ENCODE measurements at places on chromosomes 16 and 17.

DNA sequence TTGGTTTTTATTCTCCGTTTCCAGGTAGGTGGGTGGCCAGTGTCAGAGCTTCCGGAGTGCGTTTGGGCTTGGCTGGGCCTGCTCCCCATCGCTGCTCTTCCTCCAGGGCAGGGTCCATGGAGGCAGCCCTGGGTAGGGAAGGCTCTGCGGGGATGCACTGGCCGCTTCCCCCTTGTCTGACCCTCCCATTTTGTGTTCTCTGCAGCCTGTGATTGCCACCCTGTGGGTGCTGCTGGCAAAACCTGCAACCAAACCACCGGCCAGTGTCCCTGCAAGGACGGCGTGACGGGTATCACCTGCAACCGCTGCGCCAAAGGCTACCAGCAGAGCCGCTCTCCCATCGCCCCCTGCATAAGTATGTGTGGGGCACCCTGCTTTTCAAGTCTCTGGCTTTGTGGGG, 158.3 kb downstream of the NTN1 start:
- DNase-seq, result no peak

DNA sequence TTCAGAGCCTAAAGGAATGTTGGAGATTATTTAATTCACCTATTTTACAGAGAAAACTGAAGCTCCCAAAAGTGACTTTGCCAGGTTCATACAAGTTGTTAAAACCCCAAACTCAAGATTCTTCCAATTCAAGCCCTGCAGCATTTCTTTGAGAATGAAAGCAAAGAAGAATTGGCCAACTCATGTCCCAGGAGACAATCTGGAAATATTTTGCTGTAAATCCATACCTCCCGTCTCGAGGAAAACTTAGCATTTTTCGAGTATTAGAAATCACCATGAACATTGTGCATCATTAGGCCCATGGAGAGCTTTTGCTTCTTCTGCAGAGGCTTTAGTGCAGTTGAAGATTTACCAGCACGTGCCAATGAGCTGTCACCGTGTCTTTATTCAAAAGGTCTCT, 176.4 kb upstream of the KCNJ16 start:
- DNase-seq, result no peak

DNA sequence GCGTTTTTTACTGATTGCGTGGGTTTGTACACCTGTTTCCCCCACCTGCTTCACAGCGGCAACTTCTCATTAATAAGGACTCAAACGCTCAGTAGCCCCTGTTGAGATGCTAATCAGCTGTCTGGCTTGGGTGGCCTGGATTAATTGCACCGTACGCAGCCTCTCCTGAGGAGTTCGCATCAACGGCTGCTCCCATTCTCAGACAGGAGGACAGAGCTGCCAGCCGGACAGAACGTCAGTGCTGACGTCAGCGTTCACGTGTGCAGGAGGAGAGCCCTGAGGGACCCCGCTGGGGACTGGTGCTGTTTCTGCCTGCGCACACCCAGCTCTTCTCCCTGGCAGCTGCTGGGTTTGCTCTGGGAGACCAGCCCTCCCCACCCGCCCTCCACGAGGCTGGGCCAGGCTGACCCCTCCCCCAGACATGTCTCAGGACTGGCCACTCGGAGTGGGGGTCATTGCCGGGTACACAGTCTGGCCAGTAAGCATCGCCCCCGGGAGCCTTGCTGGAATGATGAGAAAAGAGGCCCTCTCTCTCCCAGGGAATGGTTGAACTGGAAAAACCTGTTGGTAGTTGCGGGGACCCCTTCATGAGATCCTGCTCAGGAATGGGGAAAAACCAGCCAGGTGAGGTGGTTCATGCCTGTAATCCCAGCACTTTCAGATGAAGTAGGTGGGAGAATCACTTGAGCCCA, 5.7 kb upstream of the BANP start:
- DNase-seq, result peak; percentile 95

DNA sequence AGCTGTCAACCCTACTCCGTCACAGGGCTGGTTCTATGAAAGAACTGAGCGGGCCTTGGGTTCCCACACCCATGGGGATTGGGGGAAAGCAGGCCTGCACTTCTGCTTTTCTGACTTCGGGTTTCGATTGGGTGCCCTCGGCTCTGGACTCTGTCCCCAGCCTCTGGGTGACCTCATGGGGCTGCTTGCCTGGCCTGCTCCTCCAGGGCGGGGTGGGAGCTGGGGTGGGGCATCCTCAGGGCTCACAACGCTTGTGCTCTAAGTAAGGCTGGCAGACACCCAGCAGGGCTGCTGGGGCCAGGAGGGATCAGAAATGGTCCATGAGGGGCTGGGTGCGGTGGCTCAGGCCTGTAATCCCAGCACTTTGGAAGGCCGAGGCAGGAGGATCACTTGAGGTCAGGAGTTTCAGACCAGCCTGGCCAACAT, 19.2 kb downstream of the ARHGAP27 start:
- DNase-seq, result no peak

- DNase-seq, result peak; percentile 47
Observed at GRCh38 chr16:69073181-69073702, 32.2 kb upstream of the HAS3 start.

GRCh38 chr16:50368410-50369132, at the start of gene BRD7:
Gene BRD7 (minus strand): TSS chr16:50368988. CDS start chr16:50368774, 214 bp downstream.
- peak; percentile 83 for DNase-seq

DNA sequence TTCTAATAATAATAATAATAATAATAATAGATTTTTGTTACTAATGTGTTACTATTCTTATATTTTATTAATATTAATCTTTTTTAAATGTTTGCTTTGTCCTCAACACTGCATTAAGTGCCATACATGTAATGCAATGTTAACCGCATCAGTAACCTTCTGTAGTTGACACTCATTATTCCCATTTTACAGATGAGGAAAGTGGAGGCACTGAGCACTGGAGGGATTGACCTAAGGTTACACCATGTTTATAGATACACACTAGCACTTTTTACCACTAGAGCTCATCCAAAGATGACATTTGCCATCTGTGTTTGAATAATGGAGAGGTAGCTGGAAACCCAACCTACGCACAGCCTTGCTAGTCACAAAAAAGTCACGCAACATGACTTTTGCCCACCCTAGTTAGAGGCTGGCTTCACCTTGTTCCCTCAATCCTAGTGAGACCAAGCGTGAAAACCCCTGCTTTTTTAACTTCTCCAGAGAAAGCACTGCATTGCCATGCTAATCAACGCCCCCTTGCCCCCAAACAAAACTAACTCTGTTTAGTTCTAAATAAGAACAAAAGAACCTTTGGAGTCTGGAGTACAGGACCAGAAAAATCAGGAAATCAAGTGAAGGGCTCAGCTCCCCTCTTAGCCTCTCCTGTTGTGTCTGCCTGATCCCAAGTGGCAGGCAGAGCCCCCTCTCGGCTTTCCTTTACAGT, 2.3 kb downstream of the ARSG start:
- no peak for DNase-seq

DNA sequence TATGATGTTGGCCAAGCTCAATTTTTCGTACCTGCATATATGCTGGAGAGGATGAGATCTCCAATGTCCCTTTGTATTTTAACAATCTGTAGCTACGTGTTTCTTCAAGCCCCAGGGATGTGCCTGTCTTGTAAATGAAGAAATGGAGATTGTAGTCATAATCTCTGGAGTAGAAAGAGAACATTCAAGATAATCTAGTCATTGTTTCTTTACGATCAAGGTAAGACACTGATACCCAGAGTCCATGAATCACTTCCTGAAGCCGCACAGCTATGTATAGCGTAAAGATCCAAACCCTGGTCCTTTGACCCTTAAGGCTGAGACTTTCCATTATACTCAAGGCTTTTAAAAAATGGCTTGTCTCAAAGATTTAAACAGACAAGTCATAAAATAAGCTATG, 205.5 kb downstream of the HS3ST3B1 start:
- no peak for DNase-seq

Data from NCI-H69 (cell line).